Right lobe of liver (tissue), 6 donors: ENCODE measurements at places on chromosomes 2 and 18. TPM values are rescaled to one million over a fixed set of nuclear protein-coding genes. Genes with fewer than 3 reads are reported as not detected.

ECEL1 gene
- total RNA-seq = not detected

SLC14A1 gene
- total RNA-seq = 0.49 TPM

GNAL gene
- total RNA-seq = 1.6 TPM

IL1F10 gene
- total RNA-seq = not detected

DNA sequence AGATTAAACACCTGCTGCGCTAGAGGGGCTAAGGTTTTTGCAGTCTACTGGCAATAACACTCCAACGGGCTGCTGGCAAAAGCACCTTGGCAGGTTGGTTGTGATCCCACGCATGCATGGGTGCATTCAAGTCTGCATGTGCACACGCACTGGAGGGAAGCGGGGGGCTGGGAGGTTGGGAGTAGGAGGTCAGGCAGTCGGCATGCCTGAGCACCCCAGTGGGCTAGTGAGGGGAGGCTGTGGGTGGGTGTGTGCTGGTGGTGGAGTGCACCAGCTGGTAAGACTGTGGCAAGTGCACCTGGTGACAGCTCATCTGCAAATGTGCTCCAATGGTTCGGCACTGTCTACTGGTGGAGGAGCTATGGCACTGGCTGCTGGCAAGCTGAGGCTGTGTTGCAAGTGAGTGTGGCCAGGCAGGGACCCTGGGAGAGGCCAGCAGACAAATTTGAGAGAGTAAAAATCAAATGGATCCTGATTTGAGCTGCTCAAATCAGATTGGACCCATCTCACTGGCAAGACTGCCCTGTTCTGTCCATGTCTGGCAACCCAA, 460.6 kb upstream of the DSEL start:
- H3K27me3 ChIP-seq = no peaks in the 10 kb centered on the region
- H3K4me1 ChIP-seq = no peaks in the 10 kb centered on the region
- no peak for DNase-seq
- no peaks in the 10 kb centered on the region for H3K36me3 ChIP-seq
- H3K4me3 ChIP-seq = no peak overlapping the region
- H3K27ac ChIP-seq = no peak overlapping the region

GRCh38 chr2:203646266-203646864, 60.1 kb upstream of the CD28 start:
- H3K36me3 ChIP-seq = no peaks in the 10 kb centered on the region
- H3K4me3 ChIP-seq = no peak overlapping the region
- H3K27ac ChIP-seq = no peak overlapping the region
- no peaks in the 10 kb centered on the region for H3K27me3 ChIP-seq

DNA sequence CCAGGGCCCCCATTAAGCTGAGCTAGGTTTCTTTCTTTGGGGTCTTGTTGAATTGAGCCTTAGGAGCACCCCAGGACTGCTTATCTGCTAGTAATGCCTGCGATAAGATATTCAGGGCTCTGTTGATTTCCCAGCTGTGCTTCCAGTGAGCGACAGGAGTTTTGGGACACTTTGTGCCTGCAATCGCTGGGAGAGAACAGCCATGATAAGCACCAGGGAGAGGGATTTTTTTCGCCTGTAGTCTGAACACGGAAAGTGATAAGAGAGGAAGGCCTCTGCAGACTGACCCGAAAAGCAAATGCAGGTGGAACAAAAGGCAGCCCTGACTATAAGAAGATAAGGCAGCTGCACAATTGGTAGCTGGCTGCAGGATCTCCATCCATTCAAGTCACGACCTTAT, 244.3 kb downstream of the CNTNAP5 start:
- no peak for DNase-seq
- H3K4me1 ChIP-seq = no peaks in the 10 kb centered on the region
- no peaks in the 10 kb centered on the region for H3K27me3 ChIP-seq
- H3K36me3 ChIP-seq = no peaks in the 10 kb centered on the region
- H3K27ac ChIP-seq = no peak overlapping the region
- no peak overlapping the region for H3K4me3 ChIP-seq

DNA sequence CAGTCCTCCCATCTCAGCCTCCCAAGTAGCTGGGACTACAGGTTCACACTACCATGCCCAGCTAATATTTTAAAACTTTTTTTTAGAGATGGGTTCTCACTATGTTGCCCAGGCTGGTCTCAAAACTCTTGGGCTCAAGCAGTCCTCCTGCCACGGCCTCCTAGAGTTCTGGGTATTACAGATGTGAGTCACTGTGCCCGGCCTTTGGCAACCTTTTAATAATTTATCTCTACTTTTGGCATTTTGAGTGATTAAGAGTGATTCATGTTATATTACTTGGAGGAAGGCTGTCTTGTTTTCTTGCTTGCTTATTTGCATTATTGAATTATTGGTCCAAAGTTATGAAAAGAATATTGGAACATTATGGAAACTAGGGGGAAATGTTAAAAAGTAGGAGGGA, 24.3 kb downstream of the NCOA1 start:
- no peaks in the 10 kb centered on the region for H3K27me3 ChIP-seq
- peaks cover 32% of the 10 kb centered on the region for H3K4me1 ChIP-seq
- no peak for DNase-seq
- H3K36me3 ChIP-seq = no peaks in the 10 kb centered on the region

DNA sequence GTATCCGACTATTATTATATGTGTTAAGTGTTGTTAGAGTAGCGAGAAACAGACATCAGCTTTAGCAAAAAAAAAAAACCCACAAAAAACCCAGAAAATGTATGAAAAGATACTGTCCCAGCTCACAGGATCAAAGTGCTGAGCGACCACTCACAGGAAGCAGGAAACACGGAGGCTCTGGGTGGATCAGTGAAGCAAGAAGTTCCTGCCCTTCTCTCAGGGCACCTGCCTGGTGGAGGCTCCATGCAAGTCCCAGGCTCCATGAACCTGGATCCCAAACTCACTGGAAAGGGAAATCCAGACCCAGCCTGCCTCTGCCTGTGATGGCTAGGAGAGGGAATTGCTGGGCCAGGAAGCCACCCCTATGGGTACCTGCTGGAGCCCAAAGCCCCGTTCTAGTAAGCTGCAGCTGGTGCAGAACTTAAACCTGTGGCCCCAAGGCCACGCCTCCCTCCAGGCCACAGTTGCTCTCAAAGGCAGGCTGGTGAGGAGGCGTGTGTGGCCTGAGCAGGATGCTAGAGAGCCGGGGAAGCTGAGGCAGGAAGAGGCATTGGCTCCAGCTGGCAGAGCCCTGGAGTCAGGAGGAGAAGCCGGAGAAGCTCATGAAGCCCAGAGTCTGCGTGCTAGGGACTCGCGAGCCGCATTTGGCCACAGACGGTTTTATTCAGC, 63.5 kb upstream of the TAF1B start:
- no peaks in the 10 kb centered on the region for H3K36me3 ChIP-seq
- no peak overlapping the region for H3K27ac ChIP-seq
- no peaks in the 10 kb centered on the region for H3K27me3 ChIP-seq
- DNase-seq = no peak
- no peak overlapping the region for H3K4me3 ChIP-seq
- no peaks in the 10 kb centered on the region for H3K4me1 ChIP-seq

GRCh38 chr2:237876061-237876526, 16.7 kb downstream of the RAMP1 start:
- H3K27me3 ChIP-seq = no peaks in the 10 kb centered on the region
- no peak overlapping the region for H3K4me3 ChIP-seq
- no peaks in the 10 kb centered on the region for H3K4me1 ChIP-seq
- DNase-seq = no peak
- no peak overlapping the region for H3K27ac ChIP-seq

DNA sequence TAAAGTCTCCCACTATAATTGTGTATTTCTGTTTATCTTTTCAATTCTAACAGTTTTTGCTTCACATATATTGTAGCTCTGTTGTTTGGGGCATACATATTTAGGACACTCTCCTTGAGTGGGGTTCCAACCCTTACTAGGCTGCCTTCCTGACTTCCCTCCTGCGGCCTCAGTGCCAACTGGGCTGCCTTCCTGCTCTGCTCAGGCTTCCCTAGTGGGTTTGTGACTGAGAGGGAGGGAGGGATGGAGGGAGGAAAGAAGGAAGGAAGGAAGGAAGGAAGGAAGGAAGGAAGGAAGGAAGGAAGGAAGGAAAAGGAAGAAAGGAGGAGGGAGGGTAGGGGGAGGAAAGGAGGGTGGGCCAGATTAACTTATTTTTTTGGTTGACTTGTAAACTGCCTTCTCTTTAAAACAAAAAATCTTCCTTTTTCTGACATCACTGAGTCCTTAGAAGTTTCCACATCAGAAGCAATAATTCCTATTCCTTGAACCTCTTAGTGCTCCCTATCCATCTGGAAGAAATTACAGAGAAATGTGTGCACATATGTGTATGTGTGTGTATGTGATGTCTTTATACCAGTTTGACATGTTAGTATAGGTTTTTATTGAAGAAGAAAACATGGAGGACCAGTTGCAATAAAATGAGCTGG, 145.4 kb upstream of the PGAP1 start:
- no peaks in the 10 kb centered on the region for H3K4me1 ChIP-seq
- H3K27ac ChIP-seq = no peak overlapping the region
- no peak overlapping the region for H3K4me3 ChIP-seq
- H3K36me3 ChIP-seq = no peaks in the 10 kb centered on the region

GRCh38 chr2:111052621-111053020, 68.1 kb upstream of the BCL2L11 start:
- H3K4me1 ChIP-seq = no peaks in the 10 kb centered on the region
- no peak for DNase-seq
- no peak overlapping the region for H3K4me3 ChIP-seq
- H3K27me3 ChIP-seq = no peaks in the 10 kb centered on the region
- H3K27ac ChIP-seq = no peak overlapping the region

GRCh38 chr2:105062158-105062557, 24.3 kb downstream of the MRPS9 start:
- H3K4me1 ChIP-seq = no peaks in the 10 kb centered on the region
- no peaks in the 10 kb centered on the region for H3K27me3 ChIP-seq
- no peak overlapping the region for H3K27ac ChIP-seq
- no peak overlapping the region for H3K4me3 ChIP-seq
- DNase-seq = no peak

DNA sequence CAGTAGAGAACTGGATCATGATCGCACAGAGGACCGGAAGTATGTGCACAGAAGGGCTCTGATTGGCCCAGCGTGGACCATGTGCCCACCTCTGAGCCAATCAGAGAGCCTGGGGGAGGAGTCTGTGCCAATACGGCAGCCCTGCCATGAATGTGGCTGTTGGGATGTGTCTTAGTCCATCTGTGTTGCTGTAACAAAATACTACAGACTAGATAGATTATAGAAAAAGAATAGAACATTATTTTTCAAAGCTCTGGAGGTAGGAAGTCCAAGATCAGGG, 132.0 kb downstream of the NDUFA10 start:
- no peak for DNase-seq
- H3K27ac ChIP-seq = no peak overlapping the region
- no peak overlapping the region for H3K4me3 ChIP-seq
- H3K36me3 ChIP-seq = no peaks in the 10 kb centered on the region
- H3K4me1 ChIP-seq = no peaks in the 10 kb centered on the region

DNA sequence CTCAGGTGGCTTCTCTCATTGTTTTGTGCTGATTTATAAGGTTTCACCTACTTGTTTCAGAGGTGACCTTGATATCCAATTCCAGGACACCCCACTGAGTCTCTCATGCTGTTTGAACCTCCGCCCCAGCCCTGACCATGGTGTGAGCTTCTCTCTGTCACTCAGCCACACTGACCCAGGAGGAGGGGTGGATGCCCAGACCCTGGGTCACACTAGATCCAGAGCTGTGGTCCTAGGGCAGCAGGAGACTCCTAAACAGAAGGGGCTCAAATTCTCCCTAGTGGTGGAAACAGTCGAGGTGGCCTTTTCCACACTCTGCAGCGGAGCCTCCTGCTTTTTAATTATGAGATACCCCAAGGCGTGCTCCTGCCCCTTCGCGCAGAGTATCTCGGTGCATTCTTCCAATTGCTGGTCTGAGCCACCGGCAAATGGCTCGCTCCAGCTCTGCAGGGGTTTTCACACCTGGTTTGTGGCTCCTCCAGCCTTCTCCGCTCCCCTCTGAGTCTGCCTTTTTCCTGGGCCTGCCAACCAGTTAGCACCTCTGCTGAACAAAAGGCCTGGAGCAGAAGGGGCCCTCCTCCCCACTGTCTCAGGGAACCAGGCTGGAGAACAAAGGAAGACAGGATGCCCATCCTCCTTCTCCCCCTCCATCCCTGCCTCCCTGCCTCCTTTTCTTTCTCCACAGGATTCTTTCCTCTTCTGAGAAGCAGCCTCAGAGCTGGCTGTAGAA, 147.3 kb upstream of the SPRED2 start:
- no peak for DNase-seq

DNA sequence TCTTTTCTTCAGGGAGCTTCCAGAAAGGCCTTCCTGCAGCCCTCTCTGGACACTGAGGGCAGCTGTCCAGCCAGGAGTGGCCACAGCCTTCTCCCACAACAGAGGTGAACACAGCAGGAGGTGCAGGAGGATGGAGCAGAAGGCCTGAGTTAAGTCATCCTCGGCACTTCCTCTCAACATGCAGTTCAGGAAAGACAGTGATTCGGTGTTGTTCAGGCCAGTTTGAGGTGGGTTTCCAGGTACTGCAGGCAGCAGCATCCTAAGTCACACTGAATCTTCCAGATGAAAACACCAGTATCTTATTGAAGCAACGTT, 225.3 kb upstream of the PXDN start:
- no peak overlapping the region for H3K27ac ChIP-seq
- H3K4me3 ChIP-seq = no peak overlapping the region
- no peaks in the 10 kb centered on the region for H3K4me1 ChIP-seq
- no peaks in the 10 kb centered on the region for H3K27me3 ChIP-seq

- H3K27me3 ChIP-seq = peaks cover 55% of the 10 kb centered on the region
- H3K4me1 ChIP-seq = peaks cover 9% of the 10 kb centered on the region
- H3K27ac ChIP-seq = no peak overlapping the region
- DNase-seq = no peak
Observed at GRCh38 chr2:176137906-176138305, 8.4 kb downstream of the HOXD8 start.

GRCh38 chr2:122319539-122320132, 564.2 kb downstream of the TSN start:
- no peak for DNase-seq
- no peaks in the 10 kb centered on the region for H3K4me1 ChIP-seq
- H3K36me3 ChIP-seq = no peaks in the 10 kb centered on the region
- H3K27ac ChIP-seq = no peak overlapping the region

DNA sequence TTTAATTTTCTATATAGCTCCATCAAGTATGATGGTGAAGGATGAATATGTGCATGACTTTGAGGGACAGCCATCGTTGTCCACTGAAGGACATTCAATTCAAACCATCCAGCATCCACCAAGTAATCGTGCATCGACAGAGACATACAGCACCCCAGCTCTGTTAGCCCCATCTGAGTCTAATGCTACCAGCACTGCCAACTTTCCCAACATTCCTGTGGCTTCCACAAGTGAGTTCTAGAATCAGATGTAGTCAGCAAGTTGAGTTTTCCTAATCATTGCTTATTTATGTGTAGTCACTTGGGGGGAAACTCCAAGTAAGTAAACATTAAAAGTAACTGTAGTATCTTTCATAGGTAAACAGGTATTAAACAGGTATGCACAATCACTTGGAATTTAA, 24.8 kb downstream of the SMAD4 start:
- H3K4me3 ChIP-seq = no peak overlapping the region
- H3K4me1 ChIP-seq = no peaks in the 10 kb centered on the region
- DNase-seq = no peak
- peaks cover 3% of the 10 kb centered on the region for H3K36me3 ChIP-seq
- no peak overlapping the region for H3K27ac ChIP-seq
- H3K27me3 ChIP-seq = no peaks in the 10 kb centered on the region

GRCh38 chr2:226578373-226578772, 221.2 kb downstream of the IRS1 start:
- H3K4me1 ChIP-seq = peaks cover 12% of the 10 kb centered on the region
- no peak overlapping the region for H3K27ac ChIP-seq
- no peak for DNase-seq
- no peaks in the 10 kb centered on the region for H3K36me3 ChIP-seq

GRCh38 chr2:235911633-235912233, 256.5 kb downstream of the GBX2 start:
- no peak overlapping the region for H3K4me3 ChIP-seq
- DNase-seq = no peak
